OCI-M1 (cell line): ENCODE measurements at places on chromosomes 6 and 20.

DNA sequence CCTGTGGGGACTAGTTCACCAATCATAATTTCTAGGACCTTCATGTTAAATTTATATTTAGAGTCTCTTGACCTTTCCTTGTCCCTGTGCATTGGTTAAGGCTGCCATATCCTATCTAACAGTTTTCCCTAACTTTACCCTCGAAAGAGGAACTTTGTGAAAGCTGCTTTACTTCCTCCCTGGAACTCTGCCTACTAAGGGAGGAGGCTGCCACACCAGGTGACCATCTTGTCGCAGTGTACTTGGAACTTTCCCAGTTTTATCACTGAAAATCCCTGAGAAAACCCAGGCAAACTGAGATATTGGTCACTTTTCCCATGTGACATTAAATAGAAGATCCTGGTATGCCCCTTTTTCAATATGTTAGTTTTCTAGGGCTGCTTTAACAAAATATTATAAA lies 317.6 kb upstream of the TSHZ2 start:
- DNase-seq = no peak

DNA sequence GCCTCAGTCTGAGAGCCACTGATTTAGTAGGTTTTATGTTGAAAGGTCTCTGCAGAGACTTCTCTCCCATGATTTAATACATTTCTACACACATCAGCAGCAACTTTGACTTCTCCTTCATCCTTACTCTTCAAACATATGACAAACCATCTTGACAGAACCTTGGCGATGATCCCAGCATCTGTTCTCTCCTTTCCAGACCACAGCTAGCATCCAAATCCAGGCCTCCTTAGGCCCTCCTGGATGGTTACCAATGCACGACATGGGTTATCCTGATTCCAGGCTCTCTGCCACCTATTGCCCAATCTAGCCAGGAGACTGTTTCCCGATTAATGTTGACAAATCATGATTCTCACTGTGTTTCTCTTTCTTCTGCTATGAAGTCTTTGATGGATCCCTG lies 16.8 kb downstream of the LAMA4 start:
- DNase-seq = no peak

DNA sequence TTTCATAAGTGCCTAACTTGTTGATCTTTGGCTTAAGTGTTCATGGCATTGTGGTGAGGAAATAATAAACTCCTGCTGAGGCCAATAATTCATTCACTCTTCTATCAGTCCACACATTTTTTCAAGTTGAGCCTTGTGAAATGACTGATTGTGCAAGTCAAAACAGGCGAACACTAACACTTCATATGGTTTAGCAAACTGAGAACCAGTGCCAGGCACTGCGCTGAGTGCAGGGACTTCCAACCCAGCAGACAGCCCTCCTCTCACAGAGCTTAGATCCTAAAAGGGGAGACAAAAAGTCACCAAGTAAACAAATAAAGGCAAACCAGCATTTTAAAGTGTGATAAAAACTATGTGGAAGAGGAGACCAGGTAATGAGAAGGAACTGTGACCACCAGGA lies 435.0 kb downstream of the PTPRT start:
- no peak for DNase-seq

- DNase-seq = no peak
Observed at GRCh38 chr20:10625641-10626040, 48.2 kb downstream of the JAG1 start.

- DNase-seq = no peak
Observed at GRCh38 chr6:140879946-140880345, 1252.8 kb upstream of the GJE1 start.

- no peak for DNase-seq
Observed at GRCh38 chr6:169832247-169832948, 81.0 kb downstream of the ERMARD start.

DNA sequence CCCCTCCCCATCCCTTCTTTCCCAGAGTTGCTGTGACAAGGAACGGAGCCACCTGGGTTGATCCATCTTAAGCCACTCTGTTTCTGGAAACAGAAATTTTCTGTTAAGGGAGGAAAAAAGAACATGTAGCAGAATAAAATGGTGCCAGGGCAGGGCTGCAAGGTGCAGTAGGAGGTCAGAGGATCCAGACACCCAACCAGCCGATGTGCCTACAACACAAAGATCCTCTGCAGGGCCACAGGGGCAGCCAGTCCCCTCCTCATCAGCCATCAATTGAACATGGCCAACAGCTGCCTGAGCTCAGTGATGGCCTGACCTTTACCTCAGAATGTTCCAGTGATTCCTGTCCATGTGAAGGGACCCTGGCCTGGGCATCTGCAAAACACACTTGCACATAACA lies 11.9 kb downstream of the MDFI start:
- DNase-seq = no peak
